ENCODE measurements at places on chromosomes 7 and 10. TPM values are rescaled to one million over a fixed set of nuclear protein-coding genes. Genes with fewer than 3 reads are reported as not detected.

ATG9B gene
- 0.66 TPM for total RNA-seq

EFCAB10 gene
- not detected for total RNA-seq

NDUFA5 gene
- 56.7 TPM for total RNA-seq

CDK1 gene
- 6.9 TPM for total RNA-seq

CCDC146 gene
- total RNA-seq: 12.4 TPM

SPAM1 gene
- total RNA-seq: not detected

TMEM178B gene
- total RNA-seq: 0.51 TPM

RBP3 gene
- total RNA-seq: not detected

Measured in spleen (tissue), 13 donors.